ENCODE measurements at places on chromosomes 2 and 18.

DNA sequence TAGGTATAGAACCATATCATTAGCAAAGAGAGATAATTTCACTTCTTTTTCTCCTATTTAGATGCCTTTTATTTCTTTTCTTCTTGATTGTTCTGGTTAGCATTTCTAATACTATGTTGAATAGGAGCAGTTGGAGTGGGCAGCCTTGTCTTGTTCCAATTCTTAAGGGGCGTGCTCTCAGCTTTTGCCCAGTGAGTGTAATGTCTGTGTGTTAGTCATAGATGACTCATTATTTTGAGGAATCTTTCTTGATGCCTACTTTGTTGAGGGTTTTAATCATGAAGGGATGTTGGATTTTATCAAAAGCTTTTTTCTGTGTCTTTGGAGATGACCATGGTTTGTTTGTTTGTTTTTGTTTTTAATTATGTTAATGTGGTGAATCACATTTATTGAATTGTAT is 1453.1 kb upstream of the SLC39A10 start:
- no peak for DNase-seq

GRCh38 chr2:31997653-31998052 is 13.2 kb downstream of the MEMO1 start:
- DNase-seq: peak; percentile 12

DNA sequence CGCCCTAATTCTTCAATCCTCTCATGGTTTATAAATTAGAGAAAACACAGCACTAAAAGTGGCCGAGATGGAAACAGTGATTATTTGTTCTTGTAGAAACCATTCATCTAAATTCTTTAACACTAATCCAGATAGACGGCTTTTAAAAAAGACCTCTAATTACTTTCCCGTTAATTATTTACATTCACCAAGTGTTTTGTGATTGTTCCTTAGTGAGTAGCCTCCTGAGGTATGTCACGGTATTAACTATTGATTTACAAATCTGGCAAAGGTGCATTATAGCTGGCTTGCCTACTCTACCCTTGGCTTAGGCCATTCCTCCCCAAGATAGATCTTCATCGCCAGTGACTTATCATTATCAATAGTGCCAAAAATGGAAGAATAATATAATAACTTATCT is 436.4 kb upstream of the ST6GAL2 start:
- no peak for DNase-seq

DNA sequence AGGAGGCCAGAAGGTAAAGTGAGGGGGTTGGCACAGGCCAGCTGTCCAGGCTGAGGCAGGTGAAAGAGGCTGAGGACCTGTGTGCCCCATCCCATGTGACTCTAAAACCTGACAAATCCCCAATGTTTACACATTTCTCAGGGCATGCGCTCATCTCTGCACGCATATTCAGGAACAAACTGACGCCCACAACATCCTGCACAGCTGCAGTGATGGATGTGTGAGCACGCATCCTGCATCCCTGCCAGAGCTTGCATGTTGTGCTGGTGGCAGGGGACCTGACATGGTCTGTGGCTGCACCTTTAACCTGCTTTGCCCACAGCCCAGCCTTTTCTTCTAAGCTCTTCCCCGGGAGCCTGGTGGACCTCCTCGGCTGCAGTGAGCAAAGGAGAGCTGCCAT is 83.1 kb downstream of the FBXO15 start:
- no peak for DNase-seq

DNA sequence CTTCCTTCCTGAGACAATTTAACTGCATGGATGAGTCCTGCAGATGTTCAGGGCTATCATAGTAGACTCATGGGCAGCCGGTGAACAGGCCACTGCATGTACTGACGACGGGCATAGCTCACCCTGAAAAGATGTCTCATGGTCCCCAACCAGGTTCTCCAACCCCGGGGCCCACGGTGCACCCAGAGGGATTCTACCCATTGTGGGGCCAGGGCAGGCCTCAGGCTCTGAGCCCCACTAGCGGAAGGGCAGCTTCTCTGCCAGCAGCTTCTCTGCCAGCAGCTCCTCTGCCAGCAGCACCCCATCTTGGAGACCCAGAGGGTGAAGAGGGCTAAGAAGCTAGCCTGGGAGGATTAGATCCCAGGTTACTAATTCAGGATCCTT is 3.2 kb upstream of the CNNM4 start:
- no peak for DNase-seq

- no peak for DNase-seq
Observed at GRCh38 chr2:104405623-104406022, 448.3 kb upstream of the POU3F3 start.

GRCh38 chr18:21741562-21742314 is 1.1 kb downstream of the MIB1 start:
- no peak for DNase-seq

- DNase-seq: no peak
Observed at GRCh38 chr2:69773206-69773605, 31.3 kb downstream of the ANXA4 start.

GRCh38 chr2:79083597-79084251 is 4.1 kb downstream of the REG1B start:
- no peak for DNase-seq

DNA sequence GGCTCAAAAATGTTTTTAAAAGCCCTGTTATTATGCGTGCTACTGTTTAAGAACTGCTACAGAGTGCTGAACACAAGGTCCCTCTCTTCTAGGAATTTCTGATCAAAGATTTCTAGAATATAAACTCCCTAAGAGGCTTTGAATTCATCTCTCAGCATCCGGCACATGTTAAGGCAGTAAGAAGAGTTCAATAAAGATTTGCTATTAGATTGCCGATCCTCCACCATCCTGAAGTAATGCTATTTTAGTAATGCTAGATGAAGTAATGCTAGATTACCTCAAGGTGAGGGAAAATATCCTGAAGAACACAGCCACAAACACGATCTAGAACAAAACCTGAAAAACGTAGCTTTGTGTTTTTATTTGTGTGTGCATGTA is 949 bp upstream of the MYL12B start:
- no peak for DNase-seq

DNA sequence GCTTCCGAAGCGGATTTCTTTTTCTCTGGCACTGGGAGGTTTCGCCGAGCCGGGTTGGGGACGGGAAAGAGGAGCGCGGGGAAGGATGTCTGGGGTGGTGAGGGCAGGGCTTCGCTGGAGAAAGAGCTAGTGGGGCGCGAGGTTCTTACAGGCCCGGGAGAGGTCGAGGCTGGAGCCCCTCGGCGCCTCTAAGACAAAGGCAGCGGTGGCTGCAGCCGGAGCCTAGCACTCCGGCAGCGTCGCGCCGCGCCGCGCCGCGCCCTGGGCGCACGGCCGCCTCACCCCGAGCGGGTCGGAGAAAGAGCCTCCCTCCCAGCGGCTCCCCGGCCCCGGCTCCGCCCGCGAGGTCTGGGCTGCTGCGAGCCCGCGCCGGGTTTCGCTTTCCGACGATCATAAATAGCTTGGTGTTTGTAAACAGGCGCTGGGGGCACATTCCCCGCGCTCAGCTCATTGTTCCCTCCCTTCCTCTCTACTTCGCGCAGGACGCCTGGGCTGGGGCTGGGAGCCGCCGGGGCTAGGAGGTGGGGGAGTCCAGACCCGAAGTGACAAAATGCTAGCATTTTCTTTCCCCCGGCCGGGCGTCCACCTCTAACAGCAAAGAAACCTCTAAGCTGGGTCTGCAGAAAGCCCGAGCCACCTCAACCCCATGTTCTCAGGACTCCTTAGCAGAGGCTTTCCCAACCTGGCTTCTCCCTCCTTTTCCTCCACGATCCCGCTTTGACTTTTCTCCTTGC is 813 bp upstream of the MEIS1 start:
- no peak for DNase-seq

- no peak for DNase-seq
Observed at GRCh38 chr2:223314811-223315210, 262.8 kb downstream of the KCNE4 start.

- no peak for DNase-seq
Observed at GRCh38 chr2:164369366-164369765, 251.9 kb downstream of the GRB14 start.

- DNase-seq: no peak
Observed at GRCh38 chr2:75547345-75548035, 13.2 kb downstream of the EVA1A start.

GRCh38 chr2:127256866-127257265 is 36.8 kb upstream of the CYP27C1 start:
- DNase-seq: no peak

- no peak for DNase-seq
Observed at GRCh38 chr2:73291093-73291460, 2.3 kb downstream of the EGR4 start.

DNA sequence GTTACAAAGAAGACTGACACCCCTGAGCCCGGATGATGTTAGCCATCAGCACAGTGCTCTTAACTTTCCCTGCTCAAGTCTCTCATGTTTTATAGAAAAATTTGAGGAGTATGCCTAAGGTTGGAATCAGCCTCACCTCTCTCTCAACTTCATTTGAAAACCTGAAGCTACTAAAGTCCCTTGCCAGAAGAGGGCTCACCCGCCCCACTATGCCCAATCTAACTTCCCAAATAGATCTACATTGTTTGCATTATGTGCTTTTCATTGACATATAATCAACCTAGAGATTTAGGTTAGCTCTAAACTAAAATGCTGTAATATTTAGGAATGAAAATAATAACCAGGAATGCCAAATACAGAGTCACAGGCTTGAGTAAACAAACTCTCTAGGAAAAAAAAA is 305.4 kb downstream of the NCKAP5 start:
- no peak for DNase-seq

GRCh38 chr2:51953931-51954330 is 922.0 kb upstream of the NRXN1 start:
- peak; percentile 62 for DNase-seq

DNA sequence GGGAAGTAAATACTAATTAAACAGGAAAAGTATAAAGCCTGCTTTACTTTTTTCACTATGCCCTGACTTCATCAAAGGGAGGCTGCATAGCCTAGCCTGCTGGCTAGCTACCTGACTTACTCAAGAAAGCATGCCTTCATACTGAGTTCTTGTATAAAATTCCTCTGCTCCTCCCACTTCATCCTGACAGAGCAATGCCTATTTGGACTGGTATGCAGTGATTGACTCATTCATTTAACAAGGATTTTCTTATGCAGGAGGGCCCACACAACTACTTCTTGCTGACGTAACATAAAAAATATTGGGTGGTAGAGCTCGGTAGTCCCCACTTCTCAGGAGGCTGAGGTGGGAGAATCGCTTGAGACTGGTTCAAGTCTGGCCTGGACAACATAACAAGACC is 70.5 kb downstream of the PRPF40A start:
- peak; percentile 66 for DNase-seq

- DNase-seq: no peak
Observed at GRCh38 chr2:101850450-101850849, 141.3 kb upstream of the IL1R2 start.

- no peak for DNase-seq
Observed at GRCh38 chr18:79956276-79956675, 4.8 kb upstream of the SLC66A2 start.

- no peak for DNase-seq
Observed at GRCh38 chr18:27824841-27825681, 351.9 kb downstream of the CDH2 start.

DNA sequence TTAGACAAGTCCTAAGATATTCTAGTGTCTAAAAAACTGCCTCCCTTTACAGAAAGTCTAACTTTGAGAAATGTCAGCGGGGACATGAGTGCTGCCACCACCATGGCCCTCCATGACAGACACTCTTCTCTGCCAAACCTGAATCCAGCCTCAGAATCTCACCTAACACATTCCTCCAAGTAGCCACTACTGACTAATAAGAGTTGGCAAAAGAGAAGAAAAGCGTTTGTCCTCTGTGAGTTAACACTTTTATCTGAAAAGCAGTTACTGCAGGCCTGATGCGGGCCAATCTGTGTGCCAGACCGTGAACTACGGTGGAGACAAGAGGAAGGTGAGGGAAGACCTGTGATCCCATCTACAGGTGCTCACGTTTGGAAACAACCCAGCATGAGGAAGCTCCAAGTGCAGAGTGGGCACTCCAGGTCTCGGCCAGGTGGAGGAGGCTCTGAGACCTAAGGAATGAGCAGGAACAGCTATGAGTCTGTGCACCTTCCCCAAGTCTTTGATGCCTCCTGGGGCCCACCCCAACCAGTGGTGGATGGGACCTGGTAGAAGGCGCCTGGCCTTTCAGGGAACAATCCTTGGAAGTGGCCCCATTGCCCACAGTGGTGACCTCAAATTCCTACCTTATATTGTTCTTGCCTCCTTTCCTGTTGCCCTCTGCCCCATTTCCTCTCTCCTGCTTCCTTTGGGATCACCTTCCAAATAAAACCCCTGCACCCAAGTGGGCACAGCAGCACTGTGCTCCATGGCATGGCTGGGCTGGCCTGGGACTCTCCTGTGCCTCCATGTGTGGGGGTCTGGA is 91.6 kb downstream of the BIN1 start:
- no peak for DNase-seq

DNA sequence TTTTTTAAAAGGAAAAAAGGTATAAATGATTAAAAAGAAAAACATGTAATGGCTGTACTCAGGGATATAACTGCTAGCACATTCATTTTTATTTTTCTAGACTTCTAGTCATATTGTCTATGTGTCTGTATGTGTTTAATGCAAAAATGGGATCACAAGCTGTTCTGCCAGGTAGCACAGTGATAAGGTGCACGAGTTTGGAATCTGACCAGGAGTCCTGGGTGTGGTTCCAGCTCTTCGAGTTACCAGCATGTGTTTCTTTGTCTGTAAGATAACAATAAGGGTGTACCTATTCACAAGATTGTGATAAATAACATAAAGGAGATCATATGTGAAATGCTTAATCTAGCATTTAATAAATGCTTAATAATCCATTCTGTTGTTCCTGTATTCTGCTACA is 145.3 kb downstream of the PKP4 start:
- DNase-seq: no peak

DNA sequence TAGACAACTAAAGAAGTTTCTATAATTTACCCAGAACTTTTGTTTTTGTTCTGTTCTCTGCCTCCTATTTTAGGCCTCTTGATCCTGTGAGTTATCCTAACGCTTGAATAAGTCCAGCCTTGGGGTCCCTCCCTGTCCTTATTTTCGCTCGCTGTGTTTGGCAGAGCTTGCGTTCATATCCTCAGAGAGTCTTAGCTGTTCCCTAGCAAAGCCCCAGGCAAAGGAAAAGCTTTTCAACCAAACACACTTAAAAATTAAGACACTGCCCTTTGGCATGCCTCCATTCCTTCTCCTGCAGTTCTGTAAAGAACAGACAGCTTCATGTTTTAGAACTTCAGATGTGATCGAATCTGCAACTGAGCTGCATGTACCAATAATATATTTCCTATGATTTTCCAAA is 517.2 kb downstream of the SUCLG1 start:
- DNase-seq: no peak

DNA sequence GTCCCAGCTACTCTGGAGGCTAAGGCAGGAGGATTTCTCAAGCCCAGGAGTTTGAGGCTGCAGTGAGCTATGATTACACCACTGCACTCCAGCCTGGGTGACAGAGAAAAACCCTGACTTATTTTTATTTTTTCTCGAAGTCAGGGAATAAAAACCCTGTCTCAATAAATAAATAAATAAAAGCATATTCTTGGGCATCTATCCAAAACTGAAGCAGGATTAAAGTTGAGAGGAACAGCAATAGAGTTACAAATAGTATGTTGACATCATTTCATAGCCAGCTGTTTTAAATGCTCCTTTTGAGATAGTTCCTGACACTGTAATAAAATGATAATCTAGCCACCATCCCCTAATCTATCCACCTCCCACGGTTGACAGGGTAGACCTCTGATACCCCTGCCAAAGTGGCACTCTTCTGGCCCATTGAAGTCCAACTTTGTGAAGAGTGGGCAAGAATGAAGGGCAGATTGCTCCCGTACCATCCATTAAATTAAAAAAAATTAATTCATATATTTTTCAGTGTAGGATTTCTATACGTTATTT is 42.3 kb upstream of the LPIN2 start:
- no peak for DNase-seq

GRCh38 chr18:2847317-2848246 is 776 bp downstream of the EMILIN2 start:
- DNase-seq: no peak

GRCh38 chr18:63098018-63098981 is 221.3 kb downstream of the BCL2 start:
- no peak for DNase-seq

Data from fibroblast of skin of left biceps (primary cell).